GOT3 (cell line): ENCODE measurements at places on chromosomes 7 and 10.

DNA sequence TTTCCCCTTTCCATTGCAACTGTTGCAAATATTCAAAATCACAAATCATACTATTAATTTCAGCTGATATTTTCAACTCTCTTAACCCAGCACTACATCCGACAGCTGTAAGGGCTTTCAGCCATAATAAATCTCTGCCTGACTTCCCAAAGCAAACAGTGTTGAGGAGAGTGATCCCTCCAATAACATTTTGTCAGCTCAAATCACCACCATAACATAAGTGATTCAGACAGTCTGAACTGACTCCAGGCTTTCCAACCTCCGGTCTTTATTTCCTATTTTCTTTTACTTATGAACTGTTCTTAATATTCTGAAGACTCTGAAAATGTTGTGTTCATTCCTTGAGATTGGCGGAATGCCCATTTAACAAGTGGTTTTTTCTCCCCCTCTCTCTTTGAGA, 1085.9 kb downstream of the GATA3 start:
- no peak for DNase-seq

DNA sequence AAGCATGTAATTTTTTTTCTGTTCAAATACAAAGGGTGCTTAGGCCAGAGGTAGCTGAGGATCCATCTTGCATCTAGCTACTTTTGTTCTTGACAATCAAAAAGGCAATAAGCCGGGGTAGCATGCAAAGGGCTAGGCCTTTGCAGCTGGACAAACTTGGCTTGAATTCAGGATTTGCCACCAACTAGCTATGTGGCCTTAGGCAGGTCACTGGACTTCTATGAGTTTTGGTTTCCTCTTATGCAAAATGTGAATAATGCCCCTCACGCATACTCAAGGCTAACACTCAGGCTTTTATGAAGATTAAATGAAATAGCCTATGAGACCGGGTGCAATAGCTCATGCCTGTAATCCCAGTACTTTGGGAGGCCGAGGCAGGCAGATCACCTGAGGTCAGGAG, 19.3 kb downstream of the GFRA1 start:
- DNase-seq, result no peak

DNA sequence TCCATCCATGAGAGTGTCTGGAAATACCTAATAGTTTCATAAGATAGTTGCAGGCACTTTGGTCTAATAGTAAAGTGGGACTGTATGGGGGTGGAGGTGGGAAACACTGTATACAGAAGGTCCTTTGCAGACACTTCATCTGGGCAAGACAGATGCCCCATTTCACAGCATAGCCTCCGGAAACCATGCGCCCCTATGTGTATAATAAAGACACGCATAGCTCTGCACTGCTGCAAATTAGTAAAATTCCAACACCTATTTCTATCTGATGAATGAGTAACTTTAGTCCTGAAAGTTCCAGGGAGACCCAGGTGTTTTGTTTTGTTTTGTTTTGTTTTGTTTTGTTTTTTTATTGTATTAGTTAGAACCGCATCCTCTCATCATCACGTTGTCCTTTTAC, 187.1 kb downstream of the CREB5 start:
- no peak for DNase-seq

DNA sequence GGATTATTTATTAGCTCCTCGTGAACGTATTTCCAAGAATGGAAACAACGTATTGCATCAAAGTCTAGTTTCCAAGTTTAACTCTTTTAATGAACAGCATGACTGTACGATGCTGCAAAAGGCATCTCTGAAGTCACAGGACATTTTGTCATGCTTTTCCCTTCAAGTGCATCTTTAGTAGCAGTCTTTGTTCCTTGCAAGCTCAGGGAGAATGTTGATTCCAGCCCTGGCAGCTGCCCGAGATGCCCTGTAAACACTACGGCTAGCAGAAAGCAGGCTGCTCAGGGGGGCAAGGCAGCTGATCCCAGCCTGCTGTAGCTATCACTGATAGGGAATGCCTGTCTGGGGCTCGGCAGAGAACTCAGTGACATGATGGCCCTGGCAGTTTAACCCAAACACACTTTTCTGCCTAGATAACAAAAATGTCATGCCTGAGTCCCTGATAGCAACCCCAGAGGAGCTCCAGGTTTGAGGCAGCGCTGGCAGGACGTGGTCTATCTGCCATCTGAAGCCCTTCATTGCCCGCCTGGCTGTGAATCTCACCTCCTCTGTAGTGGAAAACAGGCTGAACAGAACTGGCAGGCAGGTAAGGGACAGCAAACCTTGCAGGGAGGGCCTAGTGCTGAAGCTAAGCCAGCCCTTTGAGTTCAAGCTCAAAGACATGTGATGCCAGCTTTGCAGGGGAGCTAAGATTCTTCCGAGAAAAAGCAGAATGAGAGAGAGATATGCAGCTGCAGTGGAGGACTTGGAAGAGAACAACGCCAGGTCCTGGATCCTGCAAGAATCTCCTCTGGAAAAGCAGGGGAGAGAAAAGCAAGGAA, 264.6 kb downstream of the SNX10 start:
- DNase-seq, result no peak

- no peak for DNase-seq
Measured at GRCh38 chr10:124627866-124628675, 116.1 kb downstream of the FAM53B start.

DNA sequence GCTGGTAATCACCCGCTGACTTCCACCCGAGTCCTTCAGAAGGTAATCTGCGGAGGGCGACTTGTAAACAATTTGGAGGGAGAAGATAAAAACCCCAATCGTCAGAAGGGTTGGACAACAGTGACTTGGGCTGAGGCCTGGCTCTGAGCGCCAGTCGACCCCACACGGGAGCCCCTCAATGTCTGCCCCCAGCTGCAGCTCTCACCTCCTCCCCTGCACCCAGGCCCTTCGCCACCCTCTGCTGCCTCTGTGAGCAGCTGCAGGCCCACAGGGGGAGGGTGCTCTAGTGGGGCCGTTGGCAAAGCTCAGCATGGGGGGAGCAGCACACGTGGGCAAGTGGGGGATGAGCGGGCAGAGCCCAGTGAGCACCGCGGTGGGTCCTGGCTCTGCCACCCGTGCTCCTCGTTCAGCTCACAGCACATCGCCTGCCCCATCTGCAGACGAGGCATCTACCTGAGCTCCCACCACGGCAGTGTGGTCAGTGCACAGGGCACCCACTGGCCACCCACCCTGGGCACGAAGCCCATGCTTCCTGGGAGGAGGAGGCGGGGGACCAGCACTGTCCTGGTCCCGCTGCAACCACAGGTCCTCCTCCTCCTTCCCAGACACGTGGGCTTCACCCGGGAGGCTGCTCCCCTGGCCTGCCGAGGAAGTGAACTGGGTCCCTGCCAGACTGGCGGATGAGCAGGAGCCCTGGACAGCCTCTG, 280.5 kb downstream of the ELFN1 start:
- DNase-seq, result no peak

- DNase-seq, result no peak
Measured at GRCh38 chr7:41870461-41871138, 167.7 kb upstream of the INHBA start.

DNA sequence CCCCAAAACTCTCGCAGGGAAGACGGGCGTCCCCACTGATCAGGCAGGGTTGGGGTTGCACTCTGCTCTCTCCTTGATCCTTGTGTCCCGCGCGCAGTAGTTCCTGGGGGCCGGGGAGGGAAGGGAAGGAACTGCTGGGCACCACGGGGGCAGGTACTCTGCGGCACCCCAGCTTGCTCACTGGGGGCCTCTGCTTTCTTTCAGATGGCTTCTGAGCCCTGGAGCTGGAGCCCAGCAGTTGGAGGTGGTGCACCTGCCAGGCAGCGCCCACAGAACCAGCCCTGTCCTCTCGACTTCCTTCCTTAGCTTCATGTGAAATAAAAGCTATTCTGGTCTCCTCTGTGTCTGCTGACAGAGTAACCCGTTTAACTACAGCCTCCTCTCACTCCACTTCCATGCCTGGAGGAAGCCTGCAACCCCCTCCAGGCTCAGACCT, 12.2 kb downstream of the PLAC9 start:
- DNase-seq, result no peak

DNA sequence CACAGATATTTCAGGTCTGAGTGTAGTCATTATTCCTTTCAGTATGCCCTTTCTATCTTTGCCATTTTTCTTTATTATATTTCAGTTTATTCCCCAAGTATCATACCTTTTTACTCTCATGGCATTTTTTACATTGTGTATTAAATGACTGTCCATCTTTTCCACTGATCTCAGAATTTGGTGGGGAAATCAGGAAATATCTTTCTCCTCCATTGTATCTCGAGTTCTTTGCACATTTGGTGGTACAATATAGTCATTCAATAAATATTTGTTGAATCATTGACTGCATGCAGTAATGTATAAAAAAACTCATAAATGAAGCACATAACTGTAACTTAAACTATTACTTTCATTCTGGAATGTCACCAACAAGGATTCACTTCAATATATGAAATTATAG, 354.7 kb downstream of the HGF start:
- no peak for DNase-seq

DNA sequence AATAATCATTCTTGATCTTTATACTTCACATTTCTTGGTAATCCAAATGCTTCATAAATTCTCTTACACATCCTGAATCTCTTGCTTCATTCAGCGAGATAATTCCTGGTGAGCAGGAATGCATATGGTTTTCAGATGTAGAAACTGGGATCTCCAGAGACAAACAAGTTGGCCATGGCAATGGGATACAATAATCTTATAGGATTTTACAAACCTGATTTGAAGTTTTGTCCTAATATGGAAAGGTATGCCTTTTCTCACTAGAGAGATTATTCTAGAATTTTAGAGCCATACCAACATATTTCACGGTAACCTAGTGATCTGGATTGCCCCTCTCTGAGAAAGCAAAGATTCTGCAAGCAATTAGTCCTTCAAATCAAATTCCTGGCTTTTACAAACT, 13.1 kb upstream of the TRDMT1 start:
- no peak for DNase-seq

GRCh38 chr10:53771701-53772100, 999.1 kb upstream of the MBL2 start:
- no peak for DNase-seq
